ENCODE measurements at places on chromosomes 16 and 17.

- no peak for DNase-seq
These were observed 12.3 kb downstream of the RFFL start for GRCh38 chr17:35051183-35051578.

DNA sequence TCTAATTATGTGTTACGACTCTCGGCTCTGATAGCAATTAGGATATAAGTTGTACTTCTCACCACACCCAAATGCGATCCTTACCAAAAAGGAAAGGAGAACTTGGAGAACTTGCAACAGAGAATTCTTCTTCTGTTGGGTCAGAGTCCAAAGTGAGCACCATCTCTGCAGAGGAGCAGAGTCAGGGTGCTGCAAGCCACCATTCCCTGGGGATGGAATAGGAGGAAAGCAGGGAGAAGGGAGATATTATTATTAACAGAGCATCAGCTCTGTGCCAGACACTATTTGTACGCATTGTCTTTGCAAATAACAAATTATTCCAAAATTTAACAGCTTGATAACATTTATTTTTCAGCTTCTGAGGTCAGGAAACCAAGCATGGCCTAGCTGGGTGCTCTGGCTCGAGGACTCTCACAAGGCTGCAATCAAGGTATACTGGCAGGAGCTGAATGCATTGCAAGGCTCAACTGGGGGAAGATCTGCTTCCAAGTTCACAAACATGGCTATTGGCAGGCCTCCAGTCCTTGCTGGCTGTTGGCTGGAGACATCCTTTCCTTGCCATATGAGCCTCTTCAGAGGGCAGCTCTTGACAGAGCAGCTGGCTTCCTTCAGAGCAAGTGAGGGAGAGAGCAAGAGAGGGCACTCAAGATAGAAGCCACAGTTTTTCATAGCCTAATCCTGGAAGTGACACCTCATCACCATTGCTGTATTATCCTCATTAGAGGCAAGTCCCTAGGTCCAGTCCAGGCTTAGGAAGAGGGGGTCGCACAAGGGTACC lies 296.2 kb upstream of the CDH5 start:
- peak; percentile 49 for DNase-seq

DNA sequence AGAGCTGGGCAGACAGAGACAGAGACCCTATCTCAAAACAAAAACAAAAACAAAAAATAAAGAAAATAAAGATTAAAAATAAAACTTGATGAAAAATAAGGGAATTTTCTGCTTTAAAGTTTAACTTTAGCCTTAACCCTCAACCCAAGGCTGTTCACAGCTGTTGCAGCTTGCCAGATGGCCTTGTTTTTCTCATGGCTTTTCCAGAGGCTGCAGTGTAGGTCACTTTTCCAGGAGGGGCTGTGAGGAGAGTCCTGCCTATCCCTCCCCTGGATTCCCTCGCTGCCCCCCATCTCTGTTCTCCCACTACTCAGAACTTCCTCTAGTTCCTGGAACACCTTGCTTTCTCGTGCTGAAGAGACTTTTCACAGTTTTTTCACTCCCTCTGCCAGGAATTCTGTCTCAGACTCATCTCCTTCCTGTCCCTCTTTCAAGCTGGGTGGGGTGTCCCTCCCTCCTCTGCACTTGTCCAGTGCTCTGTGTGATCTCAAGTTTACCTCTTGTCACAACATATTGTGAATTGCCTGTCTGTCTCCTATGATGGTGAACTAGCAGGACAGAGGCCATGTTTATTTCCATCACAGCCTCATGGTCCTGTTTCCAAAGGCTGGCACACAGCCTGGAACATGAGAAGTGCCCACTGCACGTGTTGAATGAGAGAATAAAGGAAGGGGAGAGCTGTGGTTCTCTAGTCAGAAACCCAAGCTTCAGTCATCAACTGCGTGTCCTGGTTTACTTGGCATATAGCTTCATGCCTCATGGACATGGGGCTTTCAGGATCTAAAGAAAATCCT lies 69.9 kb upstream of the MSI2 start:
- peak; percentile 50 for DNase-seq

GRCh38 chr17:43713494-43714162 lies 45.0 kb downstream of the SOST start:
- no peak for DNase-seq

DNA sequence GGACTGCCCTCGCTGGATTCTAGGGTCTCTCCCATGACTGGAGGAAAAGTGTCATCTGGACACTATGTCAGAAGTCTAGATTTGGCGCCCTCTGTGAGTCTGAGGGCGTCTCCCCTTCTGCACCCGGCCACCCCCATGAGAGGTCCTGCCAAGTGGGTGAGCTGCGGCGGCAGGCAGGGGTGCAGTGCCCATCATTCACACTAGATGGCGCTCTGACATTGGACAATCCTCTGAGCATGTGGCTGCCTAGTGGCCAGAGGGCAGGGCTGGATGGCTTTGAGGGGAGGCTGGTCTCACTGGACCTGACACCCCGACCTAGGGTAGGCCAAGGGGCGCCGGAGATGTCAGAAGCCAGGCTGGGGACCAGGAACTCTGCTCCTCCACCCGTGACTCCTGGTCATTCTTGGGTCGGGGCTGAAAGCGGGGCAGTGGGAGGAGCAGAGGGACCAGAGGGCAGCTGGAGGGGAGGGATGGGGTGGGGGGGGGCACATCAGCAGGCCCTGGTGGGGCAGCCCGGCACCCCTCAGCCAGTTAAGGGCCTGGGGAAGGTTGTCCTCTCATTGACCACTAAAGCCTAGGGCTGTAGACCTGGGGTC lies 28.0 kb downstream of the MRM1 start:
- peak; percentile 73 for DNase-seq

GRCh38 chr17:82065193-82065637 lies 389 bp downstream of the DUS1L start:
- no peak for DNase-seq

GRCh38 chr16:60816461-60816860 lies 1219.8 kb downstream of the CDH8 start:
- DNase-seq = no peak

- DNase-seq = no peak
These were observed 322.1 kb downstream of the MAP2K4 start for GRCh38 chr17:12342609-12343435.

DNA sequence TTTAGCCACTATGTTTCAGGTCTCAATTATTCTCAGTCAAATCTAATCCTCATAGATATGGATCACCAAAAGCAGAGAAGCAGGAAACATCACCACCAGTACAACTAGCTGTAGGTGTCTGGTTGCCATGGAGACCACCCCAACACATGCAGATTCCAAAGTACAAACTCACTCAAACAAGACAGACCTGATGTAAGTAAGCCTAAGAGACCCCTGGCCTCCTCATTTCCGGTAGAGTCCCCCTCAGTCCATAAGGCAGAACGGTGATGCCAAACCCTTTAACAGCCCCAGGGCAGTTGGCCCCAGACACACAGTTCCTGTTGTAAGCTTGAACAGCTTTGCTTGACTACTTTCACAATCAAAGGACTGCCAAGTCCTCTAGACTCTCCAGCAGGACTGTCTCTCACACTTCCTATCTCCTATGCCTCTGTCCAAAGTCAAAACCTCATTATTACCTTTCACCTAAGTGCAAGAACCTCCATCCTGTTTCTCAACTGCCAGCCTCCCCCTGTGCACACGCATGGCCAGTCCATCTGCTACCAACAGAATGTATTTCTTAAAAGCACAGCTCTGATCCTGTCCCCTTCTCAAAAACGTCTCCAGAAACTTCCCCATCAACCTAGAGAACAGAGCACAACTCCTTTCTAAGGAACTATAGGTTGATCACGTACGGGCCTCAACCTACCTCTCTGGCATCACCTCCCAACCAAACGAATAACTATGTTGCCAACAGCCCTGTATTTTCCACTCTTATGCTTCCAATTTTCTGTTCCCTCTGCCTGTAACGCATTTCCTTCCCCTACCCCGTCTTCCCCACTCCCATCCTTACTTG lies 23.9 kb downstream of the SLC39A11 start:
- DNase-seq = no peak

DNA sequence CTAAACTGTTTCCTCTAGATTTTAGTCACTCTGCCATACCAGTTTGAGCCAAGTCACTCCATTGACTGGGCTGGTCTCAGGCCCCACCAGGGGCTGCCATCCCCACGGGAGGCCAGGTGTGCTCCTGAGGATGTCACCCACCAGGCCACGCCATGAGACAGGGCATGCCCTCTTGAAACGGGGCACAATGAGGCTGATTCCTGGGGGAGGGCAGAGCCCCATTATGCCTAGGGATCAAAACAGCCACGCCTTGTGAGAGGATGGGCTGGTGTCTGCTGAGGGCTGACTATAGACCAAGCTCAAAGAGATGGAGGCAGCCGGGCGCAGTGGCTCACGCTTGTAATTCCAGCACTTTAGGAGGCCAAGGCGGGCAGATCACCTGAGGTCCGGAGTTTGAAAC lies 21.5 kb downstream of the GINS2 start:
- no peak for DNase-seq

- DNase-seq = no peak
These were observed 7.6 kb upstream of the C17orf107 start for GRCh38 chr17:4891411-4892410.

DNA sequence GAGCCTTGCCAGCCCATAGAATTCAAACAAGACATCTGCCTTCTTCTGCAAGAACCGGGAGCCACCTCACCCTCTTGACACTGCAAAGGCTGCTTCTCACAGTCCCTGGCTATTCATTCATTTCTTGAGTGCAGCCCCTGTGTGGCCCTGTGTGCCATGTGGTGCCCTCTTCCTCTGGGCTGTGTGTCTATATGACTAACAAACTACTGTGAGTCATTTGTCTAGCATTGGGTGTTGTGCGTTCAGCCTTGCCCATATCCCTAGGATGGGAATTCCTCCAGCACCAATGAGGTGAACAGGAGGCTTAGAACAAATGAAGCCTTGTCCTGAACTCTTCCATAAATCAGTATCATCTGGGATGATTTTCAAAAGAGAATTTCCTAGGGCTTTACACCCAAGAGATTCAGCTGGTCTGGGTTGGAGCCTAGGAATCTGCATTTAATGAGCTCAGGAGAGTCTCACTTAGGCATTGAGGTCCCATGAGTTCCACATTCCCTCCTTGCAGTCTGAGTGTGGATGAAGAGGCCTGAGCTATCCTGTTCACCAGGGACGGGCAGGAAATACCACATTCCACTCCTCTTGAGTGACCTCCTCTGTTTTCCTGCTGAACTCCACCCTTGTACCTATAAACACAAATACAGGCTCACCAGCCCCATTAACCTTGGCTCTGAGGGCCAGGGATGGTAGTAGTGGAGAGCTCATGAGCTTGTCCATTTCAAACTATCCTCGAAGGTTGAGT lies 308.7 kb upstream of the N4BP1 start:
- DNase-seq = no peak

- no peak for DNase-seq
These were observed 845.2 kb downstream of the CDH11 start for GRCh38 chr16:64276646-64277045.

GRCh38 chr16:24346734-24347133 lies 90.6 kb downstream of the CACNG3 start:
- no peak for DNase-seq

GRCh38 chr16:51698647-51699046 lies 547.6 kb upstream of the SALL1 start:
- no peak for DNase-seq

DNA sequence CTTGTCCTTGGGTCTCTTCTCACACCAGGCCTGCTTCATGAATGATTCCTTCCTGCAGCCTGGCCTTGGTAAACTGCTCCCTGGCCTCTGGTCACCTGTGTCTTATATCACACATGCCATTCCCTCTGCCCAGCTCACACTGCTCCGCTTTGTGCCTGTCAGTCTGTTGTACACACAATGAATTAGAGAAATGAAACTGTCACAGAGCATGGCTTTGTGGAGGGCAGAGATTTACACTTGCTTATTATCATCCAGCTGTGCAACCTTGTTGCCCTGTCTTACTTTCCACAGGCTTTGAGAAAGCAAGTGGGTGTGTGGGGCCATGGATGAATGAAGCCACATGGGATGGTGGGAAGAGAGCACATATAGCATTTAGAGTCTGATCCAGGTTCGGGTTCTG lies 22.4 kb downstream of the ALDH3A2 start:
- no peak for DNase-seq

DNA sequence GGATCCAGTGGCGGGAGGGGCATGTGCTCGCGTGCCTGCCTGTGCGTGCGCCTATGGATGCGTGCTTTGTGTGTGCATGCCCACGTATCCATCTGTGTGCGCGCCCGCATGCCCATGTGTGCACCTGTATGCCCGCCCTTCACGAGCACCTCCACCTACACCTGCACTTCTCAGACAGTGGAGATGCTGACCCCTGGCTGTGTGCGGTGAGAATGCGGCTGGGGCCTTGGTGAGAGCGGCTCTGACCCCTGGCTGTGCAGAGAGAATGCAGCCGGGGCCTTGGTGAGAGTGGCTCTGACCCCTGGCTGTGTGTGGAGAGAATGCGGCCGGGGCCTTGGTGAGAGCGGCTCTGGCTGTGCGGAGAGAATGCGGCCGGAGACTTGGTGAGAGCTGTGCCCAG lies 33.9 kb downstream of the AXIN1 start:
- DNase-seq = no peak

DNA sequence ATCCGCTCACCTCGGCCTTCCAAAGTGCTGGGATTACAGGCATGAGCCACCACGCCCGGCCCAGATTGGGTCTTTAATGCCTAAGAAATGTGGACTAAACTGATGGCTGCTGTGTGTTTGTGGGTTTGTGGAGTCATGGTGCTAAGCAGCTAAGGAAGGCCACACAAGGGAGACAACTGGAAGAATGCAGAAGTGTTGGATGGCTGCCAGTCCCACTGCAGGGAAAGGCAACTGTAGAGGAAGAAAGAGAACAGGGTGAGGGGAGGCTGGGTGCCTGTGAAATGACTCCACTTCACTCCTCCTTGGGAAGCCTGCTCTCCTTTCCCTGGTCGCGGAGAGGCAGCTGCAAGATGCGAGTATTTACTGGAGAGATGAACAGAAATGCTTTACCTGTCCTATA lies 23.5 kb upstream of the SIAH1 start:
- no peak for DNase-seq

DNA sequence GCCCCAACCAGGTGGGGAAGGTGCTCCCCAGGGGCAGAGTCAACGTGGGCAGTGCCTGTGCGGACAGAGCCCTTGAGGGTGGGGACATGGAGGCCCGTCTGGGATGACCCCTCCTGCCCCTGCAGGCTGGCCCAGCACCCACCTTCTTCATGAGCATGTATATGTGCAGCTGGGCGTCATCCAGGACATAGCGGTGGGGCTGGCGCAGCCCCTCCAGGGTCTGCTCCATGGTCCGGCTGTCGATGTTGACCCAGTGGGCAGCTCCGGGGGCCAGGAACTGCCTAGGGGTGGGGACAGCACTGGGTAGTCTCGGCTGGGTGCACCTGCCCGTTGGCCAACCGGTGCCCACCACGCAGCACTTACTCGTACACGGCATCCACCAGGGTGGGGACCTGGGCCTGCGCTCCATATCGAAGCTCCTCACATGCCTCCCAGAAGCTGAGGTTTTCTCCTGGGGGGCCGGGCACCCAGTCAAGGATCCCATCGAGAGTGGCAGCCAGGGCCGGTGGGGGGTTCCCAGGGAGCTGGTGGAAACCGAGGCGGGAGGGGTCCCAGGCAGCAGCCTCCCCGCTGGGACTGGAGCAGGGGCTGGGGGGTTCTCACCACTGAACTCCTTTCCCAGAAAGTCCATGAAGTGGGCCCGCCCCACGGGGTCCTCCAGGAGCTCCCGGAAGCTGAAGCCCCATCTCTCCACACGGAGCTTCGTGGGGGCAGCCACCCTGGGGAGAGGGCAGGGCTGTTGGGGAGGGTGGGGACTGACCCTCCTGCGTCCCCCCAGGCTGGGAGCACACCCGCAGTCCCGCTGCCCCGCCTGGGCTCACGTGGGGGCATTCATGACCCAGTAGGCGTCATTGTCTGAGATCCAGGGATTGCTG lies 5.1 kb downstream of the RGS11 start:
- DNase-seq = no peak

- no peak for DNase-seq
These were observed 4.7 kb downstream of the SLC22A31 start for GRCh38 chr16:89195521-89196171.

- DNase-seq = no peak
These were observed 257.1 kb downstream of the MAP2K4 start for GRCh38 chr17:12277827-12278226.
